ENCODE measurements at places on chromosomes 5 and 9. TPM values are rescaled to one million over a fixed set of nuclear protein-coding genes. Genes with fewer than 3 reads are reported as not detected.
A peak's percentile ranks its signal among the peaks of the same experiment; 100 is the strongest.

Gene PLCXD3
- under 0.01 TPM for total RNA-seq

Gene CRHBP
- total RNA-seq = not detected

Gene GPR151
- not detected for total RNA-seq

Gene IFNA21
- not detected for total RNA-seq

Gene LEAP2
- total RNA-seq = 2.3 TPM

Gene HSD17B3
- not detected for total RNA-seq

GRCh38 chr9:4927043-4927471, 58.0 kb upstream of the JAK2 start:
- no peak for DNase-seq

DNA sequence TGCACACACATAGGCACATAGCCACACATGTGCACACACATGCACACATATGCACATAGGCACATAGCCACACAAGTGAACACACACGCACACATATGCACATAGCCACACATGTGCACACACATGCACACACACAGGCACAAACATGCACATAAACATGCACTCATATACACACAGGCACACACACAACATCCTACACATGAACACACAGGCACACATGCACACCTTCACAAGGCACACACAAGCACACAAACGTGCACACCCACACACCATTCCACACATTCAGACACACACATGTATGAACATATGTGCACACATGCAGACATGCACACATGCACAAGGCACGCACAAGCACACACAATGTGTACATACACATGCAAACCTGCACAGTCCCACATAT, 484.7 kb downstream of the IRX1 start:
- no peak for DNase-seq

GRCh38 chr9:129584136-129584535, 36.8 kb downstream of the C9orf50 start:
- DNase-seq = peak; percentile 88

- DNase-seq = no peak
These were observed 117.9 kb downstream of the CDC42SE2 start for GRCh38 chr5:131381777-131382176.

GRCh38 chr9:129834489-129835127, 467 bp downstream of the C9orf78 start:
- DNase-seq = no peak

DNA sequence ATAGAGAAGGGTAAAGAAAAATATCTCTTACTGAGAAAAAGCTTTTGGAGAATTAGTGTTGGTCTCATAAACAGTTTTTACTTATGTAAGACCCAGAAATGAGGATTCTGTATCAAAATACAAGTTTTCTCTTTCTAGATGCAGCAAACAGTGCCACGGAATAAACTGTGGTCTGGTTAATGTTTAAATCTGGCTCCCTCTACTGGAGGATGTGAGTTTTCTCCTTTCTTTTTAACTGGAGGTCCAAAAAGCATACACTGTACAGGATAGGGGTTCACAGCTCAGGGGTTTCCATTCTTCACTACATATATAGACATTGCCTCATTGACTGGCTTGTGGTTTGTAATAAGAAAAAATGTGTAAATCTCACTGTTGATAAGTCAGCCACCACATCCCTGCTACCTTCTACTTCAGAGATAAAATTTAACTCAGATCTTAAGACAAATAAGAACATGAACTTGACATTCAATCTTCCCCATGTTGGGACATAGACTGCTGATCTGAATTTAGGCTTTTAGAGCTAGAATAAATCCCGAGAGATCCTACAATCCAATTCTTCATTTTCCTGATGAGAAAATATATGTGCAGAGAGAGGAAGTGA, 98.9 kb downstream of the CFAP95 start:
- DNase-seq = peak; percentile 74

DNA sequence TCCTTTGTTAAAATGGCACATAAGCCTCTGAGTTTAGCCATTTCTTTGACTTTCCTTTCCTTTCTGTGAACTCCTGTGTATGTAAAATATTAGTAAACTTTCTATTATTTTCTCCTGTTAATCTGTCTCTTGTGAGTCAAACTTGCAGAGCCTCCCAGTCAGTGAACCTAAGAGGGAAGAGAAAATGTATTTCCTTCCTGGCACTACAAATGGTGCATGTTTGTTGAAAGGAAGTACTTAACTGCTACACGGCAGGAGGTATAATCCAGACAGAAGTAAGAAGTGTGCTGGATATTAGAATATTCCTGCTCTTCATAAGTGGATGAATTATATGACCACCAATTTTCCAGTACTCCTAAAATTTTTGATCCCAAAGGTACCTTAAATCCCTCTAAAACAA, 23.0 kb downstream of the CTSL start:
- no peak for DNase-seq

DNA sequence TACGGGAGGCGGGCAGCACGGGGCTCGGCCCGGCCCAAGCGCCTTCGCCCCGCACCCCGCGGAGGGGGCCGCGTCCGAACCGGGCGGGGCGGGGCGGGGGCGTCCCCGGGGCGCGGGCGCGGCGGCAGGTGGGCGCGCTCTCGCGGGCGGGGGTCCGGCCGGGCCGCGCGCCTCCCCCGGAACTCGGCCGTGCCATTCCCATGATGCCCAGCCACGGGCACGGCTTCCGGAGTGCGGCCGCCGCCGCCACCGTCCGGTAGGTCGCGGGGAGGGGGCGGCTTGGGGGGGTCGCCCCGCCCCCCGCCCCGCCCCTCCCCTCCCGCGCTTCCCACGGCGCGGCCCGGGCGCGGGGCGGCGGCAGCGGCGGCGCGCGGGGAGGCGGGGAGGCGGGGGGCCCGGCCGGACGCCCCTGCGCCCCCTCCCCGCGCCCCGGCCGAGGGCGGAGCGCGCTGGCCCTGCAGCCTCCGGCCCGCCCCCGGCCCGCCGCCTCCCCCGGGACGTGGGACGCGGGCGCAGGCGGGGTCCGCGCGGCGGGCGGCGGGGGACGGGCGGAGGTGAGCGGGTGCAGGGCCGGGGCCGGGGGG, at the start of gene PPP1R26:
Gene PPP1R26, plus strand, starts transcription at position 314 of the 584 bp plus-strand sequence. CDS start 4,729 bp downstream, outside the sequence.
- peak; percentile 52 for DNase-seq

DNA sequence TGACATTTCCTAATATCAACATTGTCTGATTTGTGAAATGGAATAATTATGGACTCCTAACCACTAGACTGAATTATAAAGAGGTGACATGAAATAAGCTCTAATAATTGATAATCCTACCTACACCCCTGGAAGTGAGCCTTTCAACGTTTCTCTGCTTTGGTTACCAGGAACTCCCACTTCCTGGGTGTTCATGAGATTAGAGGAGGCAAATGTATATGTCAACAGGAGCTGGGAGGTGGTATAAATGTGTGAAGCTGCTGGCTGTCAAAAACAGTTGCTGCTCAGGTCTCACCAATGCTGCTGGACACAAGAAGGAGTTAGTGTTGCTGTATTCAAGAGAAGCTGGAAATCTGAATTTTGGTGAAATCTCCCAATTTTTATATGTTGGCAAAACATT, 96.8 kb downstream of the CAMK4 start:
- no peak for DNase-seq

DNA sequence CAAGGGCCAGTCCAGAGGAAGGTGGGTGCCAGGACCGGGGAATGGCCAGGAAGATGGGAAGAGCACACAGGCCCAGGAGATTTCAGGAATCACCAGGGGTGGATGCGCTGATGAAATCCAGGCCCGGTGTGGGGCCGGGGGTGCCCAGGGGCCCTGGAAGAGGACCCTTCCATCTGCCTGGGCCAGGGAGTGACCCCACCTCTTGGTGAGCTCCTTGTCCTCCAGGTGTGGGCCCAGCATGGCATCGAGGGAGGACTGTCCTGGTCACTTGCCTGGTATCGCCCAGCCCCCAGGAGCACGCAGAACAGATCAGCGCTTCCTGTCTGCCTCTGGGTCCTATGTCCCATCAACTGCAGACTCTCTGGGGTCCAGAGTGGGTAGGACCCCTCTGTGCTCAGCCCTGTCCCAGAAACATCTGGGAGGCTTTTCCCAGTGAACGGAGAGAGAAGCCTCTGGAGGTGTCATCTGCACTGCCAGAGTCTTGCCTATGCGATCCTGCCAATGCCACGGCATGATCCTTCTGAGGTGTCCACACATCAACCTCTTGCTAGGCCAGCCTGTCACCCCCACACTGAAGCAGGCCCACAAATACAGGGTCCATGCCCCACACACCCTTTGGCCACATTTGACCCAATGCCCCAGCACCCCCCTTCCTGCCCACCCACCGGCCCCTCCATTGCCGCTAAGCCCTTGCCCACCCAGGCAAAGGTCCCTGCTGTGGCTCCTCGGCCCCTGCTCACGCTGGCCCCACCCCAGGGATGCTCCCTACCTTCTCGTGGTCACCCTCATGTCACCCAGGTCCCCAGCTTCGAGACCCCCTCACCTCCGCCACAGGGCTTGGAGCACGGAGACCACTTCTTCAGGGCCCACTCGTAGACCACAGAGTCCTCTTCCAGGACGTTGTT, 67.2 kb downstream of the ZNF354C start:
- no peak for DNase-seq

DNA sequence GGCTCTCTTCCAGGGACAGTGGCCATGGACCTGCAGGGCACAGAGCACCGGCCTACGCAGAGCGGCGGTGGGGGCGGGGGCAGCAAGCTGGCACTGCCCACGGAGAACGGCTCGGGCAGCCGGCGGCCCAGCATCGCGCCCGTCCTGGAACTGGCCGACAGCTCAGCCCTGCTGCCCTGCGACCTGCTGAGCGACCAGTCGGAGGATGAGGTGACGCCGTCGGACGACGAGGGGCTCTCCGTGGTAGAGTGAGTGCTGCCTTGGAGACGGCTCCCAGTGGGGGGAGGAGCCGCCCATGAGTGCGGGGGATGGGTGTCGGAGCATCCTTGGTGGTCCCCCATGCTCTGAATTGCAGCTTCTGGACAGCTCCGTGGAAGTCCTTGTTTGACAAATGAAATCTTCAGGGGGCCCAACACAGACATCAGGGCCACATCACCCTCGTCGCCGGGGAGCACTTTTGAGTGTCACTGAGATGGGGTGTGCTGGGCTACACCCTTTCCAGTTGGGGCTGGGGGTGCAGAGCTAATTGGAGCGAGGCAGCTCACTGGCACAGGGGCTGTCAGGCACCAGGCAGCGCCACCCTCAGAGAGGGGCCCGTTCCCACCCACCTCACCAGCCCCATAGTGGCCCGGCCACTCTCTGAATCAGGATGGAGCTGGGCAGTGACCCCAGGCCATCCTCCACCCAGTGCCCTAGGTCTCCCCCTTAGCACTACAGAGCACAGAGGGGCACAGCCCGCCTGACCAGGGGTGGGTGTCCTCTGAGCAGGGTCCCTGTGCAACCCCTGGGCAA, 70.9 kb downstream of the KCNT1 start:
- no peak for DNase-seq

GRCh38 chr5:38462976-38463633, 93.3 kb downstream of the LIFR start:
- peak; percentile 26 for DNase-seq

GRCh38 chr9:101639785-101640665, 45.3 kb upstream of the PPP3R2 start:
- DNase-seq = no peak

DNA sequence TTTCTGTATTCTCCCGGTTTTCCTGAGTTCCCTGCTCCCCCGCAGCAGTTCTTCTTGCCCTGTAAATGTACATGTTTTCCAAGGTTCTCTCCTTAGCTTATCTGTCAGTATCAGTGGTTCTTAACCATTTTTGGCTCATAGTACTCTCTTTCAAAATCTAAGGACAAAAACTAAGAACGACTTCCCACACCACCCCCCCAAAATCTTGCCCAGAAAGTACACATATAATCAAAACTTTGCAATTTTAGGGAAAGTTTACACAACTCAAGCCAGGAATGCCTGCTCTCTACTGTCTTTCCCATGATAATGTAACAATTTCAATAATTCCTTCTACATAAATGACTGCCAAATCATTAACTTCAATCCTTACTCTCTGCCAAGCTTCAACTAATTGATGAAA, 4.5 kb downstream of the DCAF12 start:
- no peak for DNase-seq

- peak; percentile 41 for DNase-seq
These were observed 27.3 kb upstream of the ZSWIM6 start for GRCh38 chr5:61304590-61305381.

- DNase-seq = no peak
These were observed 54.5 kb upstream of the GARNL3 start for GRCh38 chr9:127209948-127210640.

- DNase-seq = no peak
These were observed 21.6 kb downstream of the CATSPER3 start for GRCh38 chr5:134989266-134989830.

DNA sequence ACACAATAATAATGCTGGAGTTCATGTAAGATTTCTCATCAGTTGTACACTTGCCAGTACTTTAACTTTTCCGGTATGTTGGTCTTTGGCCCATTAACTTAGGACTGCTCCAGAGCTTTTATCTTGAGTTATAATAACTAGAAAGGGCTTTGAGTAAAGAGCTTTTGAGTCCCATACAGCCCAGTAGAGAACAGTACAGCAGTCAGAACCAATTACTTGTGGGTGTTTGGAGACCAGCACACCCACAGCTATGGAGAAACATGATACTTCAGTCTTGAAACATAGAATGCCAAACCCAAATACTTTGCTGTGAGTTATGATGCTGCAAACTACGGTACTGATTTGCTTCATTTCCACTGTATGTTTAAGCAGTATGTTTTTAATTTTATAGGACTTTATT, 374.3 kb downstream of the CCDC171 start:
- peak; percentile 10 for DNase-seq

- DNase-seq = no peak
These were observed 247.0 kb upstream of the TNC start for GRCh38 chr9:115364991-115365390.

- DNase-seq = peak; percentile 90
These were observed 484.0 kb downstream of the ZNF608 start for GRCh38 chr5:124262470-124262869.

GRCh38 chr5:94431696-94432095, 186.7 kb downstream of the KIAA0825 start:
- no peak for DNase-seq

DNA sequence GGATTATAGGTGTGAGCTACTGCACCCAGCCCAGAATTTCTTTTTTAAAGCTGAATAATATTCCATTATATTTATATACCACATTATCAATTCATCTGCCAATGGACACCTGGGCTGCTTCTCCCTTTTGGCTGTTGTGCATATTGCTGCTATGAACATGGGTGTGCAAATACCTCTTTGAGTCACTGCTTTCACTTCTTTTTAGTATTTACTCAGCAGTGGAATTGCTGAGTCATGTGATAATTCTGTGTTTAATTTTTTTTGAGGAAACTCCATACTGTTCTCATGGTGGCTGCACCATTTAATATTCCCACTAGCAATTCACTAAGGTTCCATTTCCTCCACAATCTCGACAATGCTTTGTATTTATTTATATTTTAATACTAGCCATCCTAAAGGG, 36.1 kb upstream of the KIF4B start:
- no peak for DNase-seq

All from tongue (tissue), 3 donors.